ENCODE measurements at places on chromosomes 16 and 17.

DNA sequence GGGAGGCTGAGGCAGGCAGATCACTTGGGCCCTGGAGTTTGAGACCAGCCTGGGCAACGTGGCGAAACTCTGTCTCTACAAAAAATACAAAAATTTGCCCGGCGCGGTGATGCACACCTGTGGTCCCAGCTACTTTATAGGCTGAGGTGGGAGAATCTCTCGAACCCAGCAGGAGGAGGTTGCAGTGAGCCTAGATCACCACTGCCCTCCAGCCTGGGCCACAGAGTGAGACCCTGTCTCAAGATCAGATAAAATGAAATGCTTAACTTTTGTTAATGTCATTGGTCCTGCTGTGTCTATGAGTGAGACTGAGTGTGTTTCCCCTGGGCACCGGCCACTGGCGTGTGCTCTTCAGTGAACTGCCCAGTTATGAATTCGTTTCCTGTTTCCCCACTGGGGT, 10.5 kb downstream of the FAM234A start:
- no peak for DNase-seq

DNA sequence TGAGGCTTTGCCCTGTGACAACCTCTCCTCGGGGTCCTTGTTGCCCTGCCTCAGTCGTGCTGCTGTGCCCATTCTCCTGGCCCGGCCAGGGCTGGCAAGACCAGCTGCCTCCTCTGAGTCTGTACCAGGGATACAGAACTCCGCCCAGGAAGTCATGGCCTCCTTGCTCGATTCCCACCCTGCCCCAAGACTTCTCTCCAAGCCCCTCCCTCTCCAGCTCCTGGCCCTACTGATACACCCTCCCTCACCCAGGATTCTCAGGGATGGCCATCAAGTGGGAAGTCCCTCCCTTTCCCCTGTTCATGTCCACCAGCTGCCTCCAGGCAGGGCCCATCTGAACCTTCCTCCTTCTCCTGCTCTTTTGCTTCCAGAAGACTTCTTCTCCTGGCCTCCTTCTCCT, 11.2 kb upstream of the TMEM208 start:
- no peak for DNase-seq

DNA sequence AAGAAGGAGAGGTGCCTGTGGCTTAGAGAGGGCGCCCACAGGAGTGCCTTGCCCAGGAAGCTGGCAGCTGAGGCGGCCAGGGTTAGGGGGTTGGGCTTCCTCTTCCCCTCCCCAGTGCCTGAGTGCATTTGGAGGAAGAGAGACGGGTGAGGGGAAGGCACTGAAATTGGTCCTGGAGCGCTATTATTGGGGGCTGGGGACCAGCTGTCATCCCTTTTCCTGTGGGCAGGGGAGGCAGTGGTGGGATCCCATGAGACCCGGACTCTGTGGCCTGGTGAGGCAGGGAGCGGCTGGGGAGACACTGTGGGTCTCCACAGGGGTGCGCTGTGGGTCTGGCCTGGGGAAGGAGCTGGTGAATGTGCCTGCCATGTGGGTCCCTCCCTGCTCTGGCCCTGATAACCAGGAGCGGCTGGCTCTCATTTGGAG, 259.7 kb downstream of the SEC14L1 start:
- DNase-seq, result no peak

GRCh38 chr17:44315760-44316731, 7.6 kb downstream of the RUNDC3A start:
- no peak for DNase-seq

DNA sequence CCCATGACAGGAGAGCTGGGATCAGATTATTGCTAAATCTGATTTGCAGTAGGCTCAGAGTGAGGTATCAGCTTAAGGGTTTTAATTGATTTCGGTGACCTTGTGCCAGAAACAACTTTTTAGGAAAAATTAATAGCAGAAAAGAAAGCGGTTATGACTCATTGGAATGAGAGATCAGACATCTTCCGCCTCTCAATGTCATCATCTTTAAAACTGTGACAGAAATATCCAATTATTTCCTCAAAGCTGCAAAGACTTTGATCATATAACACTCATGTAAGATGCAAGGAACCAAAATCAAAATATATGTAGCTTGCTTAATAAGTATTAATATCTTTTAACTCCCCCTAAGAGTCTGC, 190.1 kb upstream of the FOXF1 start:
- no peak for DNase-seq

DNA sequence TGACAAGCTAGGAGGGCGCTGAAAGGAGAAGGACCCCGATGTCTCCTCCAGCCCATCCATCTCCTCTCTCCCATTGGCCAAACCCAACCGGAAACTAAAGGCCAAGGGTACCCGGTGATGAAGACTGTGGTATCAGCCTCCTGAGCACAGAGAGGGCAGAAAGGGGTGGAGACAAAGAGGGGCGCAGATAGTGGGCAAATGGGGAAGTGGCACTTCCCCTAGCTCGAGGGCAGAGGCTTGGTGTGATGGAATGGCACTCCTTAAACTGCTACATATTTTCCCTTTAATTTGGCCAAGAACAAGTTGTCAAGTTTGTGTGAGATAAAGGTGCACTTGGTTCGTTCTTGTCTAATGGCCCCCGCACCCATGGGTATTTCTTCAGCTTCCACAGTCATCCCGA, 27.8 kb downstream of the IL4R start:
- DNase-seq, result no peak

DNA sequence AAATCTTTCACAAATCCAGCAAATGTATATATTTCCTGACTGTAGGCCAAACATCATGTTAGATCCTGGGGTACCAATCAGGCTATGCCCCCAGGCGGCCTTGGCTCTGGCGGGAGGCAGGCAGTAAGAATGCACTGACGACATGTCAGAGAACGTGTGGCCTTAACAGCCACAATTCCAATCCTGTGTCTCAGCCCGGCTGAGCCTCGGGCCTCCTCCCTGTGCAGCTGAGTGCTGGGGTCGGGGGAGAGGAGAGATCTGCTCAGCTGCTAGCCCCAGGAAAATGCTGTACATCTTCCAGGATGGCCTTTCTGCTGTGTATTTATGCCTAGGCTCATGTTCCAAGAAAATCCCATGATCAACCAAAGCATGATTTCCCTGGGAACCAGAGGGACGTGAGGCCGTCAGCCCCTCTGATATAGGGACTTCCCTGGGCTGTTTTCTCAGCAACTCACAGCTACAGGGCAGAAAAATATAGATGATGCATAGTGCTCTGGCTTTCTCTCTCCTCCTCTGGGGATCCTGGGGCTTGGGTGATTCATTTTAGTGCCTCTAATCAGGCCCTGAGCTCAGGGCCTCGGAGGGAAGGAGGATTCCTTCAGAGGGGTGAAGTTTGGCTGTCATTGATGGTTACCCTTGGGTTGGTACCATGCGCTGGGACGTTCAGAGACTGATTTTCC, 604.0 kb downstream of the HS3ST4 start:
- no peak for DNase-seq

DNA sequence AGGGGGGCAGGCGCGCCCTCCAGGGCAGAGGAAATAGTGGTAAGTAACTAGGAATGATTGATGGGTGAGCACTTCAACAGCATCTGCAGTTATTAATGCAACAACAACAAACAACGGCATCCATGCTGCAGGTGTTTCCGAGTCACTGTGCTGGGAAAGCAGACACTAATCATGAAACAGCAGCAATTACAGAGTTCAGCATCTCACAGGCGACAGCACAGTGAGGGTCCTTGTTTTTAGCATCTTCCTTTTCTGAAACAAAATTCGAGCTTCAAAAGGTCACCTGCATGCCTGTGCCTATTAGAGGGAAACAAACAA, 191.9 kb downstream of the SLC39A11 start:
- DNase-seq, result no peak

GRCh38 chr16:87948119-87948545, 3.1 kb upstream of the BANP start:
- no peak for DNase-seq

DNA sequence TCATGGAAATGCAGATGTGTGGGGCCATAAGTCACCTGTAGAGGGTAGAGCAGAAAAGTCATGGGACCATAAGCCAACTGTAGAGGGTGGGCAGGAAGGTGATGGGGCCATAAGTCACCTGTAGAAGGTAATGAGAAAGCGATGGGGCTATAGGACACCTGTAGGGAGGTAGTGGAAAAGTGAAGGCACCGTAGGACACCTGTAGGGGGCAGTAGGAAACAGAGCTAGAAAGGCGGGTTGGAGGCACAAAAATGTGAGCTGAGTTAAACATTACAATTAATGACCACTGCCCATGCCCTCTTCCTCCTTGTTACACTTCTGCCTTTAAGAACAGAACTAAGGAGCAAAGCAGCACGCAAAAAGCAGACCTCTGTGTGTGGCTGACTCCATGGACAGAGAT, 150.1 kb downstream of the SHISA6 start:
- DNase-seq, result no peak

- no peak for DNase-seq
Measured at GRCh38 chr16:27369806-27370205, 32.2 kb upstream of the IL21R start.

GRCh38 chr16:59913666-59914065, 1179.5 kb upstream of the GOT2 start:
- no peak for DNase-seq

GRCh38 chr17:54864636-54865356, 35.9 kb upstream of the TOM1L1 start:
- no peak for DNase-seq

GRCh38 chr16:82999711-83000110, 372.9 kb downstream of the CDH13 start:
- no peak for DNase-seq

DNA sequence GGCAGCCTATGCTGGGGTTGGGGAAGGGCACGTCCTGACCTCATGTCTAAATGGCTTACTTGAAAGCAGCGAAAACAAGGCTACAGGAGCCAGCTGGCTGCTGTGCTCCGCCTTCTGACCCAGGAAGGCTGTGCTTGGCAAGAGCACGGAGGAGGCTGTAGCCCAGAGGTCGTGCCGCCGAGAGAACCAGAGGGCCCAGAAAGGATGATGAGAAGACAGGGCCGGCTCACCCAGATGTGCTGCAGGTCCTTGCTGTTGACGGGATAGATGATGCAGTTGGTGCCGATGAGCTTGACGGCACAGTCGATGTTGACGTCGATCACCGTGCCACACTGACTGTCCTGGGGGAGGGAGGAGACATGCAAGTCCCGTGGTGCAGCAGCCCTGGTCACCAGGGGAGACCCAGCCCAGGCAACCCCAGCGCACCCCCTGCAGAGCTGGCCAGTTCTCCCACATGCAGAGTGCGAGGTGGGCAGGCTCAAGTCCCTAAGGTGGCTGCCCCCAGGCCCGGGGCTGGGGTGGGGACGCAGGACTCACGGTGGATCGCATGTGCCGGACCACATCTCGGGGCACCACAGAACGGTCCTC, 20.7 kb downstream of the SPHK1 start:
- no peak for DNase-seq

- DNase-seq, result peak; percentile 82
Measured at GRCh38 chr16:11354733-11355574, 9.7 kb downstream of the RMI2 start.

DNA sequence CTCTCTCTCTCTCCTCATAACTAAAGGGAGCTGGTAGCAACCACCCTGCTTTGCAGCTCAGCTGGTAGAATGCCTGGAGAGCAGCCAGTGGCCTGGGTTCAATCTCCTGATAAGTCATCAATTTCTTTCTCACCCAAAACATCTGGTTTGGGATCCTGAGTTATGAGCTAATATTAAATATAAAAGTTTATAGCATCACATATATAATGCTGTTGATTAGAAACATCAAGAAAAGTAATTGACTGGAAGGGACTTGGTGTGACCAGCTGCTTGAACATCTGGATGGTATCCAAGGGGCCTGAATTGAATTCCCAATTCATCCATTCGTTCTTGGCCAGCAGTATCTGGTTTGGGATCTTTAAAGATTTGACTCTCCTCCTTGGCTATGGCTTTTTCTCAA, 12.2 kb upstream of the ELAC2 start:
- DNase-seq, result no peak

GRCh38 chr17:28357901-28358197, 522 bp upstream of the POLDIP2 start:
- DNase-seq, result no peak

DNA sequence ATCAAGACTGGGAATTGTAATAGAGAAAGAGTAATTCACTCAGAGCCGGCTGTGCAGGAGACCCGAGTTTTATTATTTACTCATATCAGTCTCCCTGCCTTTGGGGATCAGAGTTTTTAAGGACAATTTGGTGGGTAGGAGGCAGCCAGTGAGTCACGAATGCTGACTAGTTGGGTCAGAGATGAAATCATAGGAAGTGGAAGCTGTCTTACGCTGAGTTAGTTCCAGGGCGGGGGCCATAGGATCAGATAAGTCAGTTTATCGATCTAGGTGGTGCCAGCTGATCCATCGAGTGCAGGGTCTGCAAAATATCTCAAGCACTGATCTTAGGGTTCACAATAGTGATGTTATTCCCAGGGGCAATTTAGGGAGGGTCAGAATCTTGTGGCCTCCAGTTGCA, 20.2 kb upstream of the GUCY2D start:
- DNase-seq, result peak; percentile 15

GRCh38 chr16:56738221-56738620, 8.3 kb downstream of the NUP93 start:
- DNase-seq, result no peak

- no peak for DNase-seq
Measured at GRCh38 chr17:37521821-37522220, 32.1 kb downstream of the DUSP14 start.

- DNase-seq, result no peak
Measured at GRCh38 chr17:5600041-5600440, 15.7 kb upstream of the NLRP1 start.

GRCh38 chr17:42179911-42180410, 981 bp downstream of the KCNH4 start:
- DNase-seq, result no peak

DNA sequence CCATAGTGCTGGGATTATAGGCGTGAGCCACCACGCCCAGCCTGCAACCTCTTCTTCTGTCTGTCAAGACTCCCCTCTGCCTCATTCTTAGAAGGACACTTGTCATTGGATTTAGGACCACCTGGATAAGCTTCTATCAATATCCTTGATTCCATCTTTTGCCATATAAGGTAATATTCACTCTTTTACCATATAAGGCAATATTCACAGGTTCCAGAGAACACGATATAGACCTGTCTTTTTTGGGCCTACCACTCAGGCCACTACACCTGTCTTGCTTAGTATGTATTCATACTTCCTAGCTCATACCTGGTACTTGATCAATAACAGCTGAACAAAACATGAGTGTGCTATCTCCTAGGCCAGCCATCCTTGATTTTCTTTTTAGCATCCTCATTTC, 149.2 kb upstream of the TOX3 start:
- DNase-seq, result no peak

GRCh38 chr16:30662449-30662848, 4.2 kb downstream of the FBRS start:
- DNase-seq, result no peak

DNA sequence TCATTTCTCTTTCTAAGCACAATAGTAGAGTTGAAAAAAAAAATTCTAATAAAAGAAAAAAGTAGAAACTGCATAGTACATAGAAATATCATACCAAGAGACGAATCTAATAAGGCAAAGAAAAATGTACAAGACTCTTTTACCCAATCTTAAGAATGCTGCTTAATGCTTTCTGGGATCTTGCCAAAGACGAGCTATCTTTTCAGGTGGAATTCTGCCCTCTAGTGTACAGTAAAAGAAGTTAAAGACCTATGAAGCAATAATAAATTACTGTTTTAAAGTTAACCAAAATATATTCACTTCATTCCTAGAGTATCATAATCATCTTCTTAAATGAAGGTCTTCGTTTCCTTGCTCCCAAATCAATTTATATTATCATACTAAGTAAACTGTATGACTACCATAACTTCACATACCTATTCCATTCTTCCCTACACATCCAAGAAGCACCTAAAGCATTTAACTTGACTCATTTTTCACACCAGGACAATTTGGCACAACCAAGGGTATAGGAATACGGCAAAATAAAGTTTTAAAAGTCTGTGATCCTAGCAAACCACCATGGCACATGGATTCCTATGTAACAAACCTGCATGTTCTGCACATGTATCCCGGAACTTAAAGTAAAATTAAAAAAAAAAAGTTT, 47.7 kb downstream of the CFDP1 start:
- peak; percentile 87 for DNase-seq

All from fibroblast of gingiva (primary cell).